SW 1271 (cell line): ENCODE measurements at places on chromosomes 4 and X.

DNA sequence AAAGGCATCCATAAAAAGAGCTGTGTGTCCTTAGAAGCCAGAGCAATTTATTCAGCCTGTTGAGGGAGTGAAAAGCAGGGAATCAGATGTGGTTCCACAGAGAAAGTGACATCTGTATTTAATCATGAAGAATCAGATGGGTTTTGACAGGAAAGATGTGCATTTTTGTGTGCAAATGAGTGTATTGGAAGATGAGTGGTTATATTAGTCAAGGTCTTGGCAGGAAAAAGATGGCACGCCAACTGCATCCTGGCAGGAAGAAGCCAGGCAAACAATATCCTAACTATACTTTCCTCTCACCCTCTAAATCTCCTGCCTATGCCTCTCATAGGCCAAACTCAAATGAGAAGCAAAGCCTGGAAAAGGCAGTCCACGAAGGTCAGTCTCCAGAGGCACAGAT lies 59.1 kb downstream of the SCFD2 start:
- DNase-seq: no peak

DNA sequence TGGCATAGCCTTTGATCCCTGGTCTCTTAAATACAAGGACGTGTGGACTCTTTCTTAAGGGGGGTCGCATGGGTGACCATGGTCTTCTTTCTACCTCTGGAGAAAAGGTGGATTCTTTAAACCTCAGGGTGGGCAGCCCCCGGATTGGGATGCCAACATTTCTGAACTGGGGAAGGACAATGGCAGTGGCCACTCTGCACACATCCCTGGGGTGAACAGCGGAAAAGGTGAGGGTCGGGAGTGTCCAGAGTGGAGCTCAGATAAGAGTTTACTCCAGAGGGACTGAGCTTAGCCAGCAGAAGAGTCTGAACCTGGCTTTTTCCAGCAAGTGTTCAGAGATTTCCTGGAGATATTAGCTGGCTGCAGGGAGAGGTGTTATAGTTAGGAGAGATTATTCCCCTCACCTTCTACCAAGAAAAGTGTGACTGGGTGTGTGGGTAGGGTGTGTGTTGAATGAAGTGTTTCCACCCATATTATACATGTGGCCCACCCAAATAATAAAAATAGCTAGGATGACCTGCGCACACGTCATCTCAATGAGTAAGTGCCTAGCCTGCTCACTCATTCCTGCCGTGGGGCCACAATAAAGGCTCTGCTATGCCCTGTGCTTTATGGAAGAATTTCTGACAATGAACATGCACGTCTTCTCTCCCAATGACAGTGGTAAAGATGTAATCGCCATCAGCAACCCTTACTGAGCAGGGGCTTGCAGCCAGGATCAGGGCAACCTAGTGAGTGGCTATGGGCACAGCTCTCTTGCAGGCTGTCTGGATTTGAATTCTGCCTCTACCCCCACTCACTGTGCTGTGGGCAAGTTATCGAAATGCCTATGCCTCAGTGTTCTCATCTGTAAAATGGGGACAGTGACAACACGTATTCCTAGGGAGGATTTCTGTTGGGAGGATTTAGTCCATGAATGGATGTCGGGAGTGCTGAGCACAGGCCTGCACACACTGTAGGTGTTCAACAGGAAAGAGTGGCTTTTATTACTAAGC lies 76.6 kb downstream of the SLC2A9 start:
- DNase-seq: no peak

- no peak for DNase-seq
Measured at GRCh38 chr4:146333187-146333894, 119.0 kb downstream of the REELD1 start.

- DNase-seq: no peak
Measured at GRCh38 chr4:106493086-106493485, 124.5 kb upstream of the GIMD1 start.

DNA sequence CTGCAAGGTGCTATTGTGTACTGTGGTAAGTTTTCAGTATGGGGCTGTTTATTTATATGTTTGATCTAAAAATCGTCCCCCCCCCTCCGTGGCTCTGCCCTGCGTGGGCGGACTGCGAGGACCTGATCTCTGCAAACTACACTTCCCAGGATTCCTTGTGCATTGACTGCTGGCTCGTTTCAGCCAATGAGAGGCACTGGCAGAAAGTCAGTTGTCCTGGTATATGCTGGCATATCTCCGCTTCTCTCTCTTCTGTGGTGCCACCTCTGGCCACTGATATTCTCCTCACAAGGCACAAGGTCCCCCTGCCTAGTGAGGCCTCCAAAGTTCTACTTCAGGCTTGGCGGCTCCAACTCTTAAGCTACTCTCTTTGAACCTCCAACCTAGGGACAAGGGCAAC lies 168.8 kb upstream of the ZFP42 start:
- no peak for DNase-seq

DNA sequence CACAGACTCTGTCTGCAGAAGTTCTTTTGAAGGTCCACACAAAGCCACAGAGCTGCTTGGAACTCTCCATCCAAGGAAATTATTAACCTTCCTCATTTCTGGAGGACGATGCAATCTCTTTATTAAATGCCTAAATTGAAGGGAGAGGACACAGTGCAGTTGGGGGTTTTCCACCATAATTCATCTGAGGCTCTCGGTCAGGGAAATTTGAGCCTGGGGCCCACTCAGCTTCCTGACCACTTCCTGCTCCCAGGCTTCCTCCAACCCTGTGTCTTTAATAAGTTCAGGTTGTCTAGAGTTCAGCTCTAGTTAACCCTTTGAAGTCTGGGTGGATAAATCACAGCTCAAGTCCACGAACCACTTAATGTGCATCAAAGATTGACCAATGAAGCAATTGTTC lies 58.5 kb downstream of the PRPS1 start:
- no peak for DNase-seq

GRCh38 chrX:13110433-13111324 lies 66.3 kb upstream of the FAM9C start:
- DNase-seq: peak; percentile 52

DNA sequence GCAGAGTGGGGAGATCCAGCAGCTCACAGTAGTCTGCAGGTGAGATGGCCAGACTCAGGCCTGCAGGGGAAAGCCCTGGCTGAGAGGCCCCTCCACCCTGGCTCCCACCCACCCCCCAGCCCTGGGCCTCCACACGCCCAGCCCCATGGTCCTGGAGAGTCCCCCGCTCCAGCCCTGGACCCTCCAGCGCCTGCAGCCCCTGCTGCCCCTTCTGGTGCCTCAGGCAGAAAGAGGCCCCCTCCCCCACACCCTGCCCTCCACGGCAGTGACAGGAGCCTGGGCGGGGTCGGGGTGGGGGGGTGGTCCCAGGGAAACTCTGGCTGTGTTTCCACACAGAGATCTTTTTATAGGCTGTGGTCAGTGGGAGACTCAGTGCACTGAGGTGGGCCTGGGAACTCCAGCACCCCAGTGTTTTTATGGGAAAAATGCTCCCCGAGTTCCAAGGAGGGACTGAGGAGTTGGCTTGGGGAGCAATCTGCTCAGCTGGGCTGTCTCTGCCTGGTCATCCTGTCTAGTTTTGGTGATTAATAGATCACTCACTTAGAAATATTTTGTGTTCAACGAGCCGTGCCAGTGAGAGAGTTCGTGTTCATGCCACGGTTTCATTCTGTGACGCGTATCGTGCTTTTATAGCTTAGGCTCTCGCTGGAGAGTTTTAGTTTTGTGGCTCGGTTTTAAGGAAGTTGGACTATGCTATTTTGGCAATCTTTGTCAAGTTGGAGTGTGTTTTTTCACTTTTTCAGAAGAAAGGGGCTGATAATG lies 53.1 kb upstream of the HGFAC start:
- DNase-seq: no peak

DNA sequence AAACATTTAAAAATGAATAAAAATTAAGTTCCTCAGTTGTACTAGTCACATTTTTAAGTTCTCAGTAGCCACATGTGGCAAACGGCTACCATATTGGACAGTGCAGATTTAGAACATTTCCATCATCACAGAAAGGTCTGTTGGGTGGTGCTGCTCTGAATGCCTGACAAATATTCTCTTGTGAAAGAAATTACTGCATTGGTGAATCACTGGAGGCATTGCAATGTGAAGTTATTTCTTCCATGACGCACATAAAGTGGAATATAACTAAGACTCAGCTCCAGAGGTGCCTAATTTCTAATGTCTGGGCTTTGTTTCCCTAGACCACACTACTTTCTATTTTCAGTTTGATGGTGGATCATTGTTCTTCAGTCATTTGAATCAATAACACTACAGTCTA lies 44.9 kb downstream of the CLNK start:
- no peak for DNase-seq

DNA sequence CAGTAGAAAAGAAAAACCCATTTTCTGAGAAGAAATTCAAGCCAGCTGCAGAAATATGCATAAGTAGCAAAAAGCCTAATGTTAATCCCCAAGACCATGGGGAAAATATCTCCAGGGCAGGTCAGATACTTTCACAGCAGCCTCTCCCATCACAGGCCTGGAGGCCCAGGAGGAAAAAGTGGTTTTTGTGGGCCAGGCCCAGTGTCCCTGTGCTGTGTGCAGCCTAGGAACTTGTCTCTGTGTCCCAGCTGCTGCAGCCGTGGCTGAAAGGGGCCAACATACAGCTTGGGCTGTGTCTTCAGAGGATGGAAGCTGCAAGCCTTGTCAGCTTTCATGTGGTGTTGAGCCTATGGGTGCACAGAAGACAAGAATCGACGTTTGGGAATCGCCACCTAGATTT lies 581.0 kb downstream of the C4orf33 start:
- no peak for DNase-seq

GRCh38 chr4:34790131-34790530 lies 1454.2 kb downstream of the ARAP2 start:
- no peak for DNase-seq

DNA sequence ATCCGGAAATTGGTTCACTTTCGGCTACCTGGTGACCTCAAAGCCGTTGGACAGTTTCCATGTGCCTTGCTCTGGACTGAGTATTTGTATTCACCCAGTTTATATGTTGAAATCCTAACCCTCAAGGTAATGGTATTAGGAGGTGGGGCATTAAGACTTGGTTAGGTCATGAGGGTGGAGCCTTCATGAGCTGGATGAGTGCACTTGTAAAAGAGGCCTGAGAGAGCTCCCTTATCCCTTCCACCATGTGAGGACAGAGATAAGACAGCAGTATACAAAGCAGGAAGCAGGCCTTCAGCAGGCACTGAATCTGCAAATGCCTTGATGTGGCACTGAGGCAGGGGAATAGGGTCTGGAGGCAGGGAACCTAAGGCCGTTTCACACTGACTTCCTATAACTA lies 5.3 kb upstream of the OPHN1 start:
- no peak for DNase-seq

DNA sequence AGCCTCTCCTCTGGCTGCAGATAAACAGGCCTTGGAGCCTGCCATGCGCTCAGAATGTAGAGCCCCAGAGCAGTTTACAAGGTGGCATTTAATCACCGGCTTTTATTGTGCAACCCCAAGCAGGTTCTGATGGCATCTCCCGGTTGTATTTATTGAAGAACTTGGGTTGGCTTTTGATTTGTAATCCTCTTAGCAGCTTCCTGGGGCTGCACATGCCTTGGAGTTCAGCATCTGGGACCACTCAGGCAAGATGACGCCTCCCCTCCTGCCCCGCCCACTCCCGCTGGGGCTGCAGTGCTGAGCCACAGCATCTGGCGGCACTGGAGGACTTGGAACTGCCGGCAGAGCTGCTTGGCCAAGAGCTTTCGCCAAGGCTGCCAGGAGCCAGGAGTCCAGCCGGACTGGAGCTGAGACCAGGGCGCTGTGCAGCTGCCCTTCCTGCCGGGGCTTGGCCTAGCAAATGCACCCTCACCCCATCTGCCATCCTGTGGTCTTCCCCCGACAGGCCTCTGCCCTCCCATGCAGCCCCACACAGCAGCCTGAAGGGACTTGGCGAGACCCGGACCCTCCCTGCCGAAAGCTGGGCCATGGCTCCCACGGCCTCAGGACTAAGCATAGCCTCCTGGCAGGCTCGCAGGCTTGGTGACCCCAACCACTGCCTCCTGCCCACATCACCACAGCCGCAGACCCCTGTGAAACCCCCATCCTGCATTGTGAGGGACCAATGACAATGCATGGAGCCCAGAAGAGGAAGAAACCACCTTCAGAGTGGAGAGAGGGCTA lies 5.4 kb downstream of the HTRA3 start:
- DNase-seq: no peak

DNA sequence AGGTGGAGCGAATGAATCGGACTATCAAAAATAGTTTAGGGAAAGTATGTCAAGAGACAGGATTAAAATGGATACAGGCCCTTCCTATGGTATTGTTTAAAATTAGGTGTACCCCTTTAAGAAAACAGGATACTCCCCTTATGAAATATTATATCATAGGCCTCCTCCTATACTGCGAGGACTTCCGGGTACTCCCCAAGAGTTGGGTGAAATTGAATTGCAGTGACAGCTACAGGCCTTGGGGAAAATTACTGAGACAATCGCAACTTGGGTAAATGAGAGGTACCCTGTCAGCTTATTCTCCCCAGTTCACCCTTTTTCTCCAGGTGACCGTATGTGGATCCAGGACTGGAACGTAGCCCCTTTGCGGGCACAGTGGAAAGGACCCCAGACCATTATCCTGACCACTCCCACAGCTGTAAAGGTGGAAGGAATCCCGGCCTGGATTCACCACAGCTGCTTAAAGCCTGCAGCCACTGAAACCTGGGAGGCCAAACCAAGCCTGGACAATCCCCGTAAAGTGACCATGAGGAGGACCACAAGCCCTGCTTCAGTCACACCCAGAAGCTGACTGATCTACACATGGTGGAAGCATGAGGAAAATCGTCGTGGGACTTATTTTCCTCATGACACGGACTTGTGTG lies 1138.1 kb downstream of the ARAP2 start:
- DNase-seq: no peak

- no peak for DNase-seq
Measured at GRCh38 chr4:109164011-109164410, 138.4 kb downstream of the COL25A1 start.

GRCh38 chrX:117851025-117851424 lies 265.6 kb downstream of the KLHL13 start:
- no peak for DNase-seq

DNA sequence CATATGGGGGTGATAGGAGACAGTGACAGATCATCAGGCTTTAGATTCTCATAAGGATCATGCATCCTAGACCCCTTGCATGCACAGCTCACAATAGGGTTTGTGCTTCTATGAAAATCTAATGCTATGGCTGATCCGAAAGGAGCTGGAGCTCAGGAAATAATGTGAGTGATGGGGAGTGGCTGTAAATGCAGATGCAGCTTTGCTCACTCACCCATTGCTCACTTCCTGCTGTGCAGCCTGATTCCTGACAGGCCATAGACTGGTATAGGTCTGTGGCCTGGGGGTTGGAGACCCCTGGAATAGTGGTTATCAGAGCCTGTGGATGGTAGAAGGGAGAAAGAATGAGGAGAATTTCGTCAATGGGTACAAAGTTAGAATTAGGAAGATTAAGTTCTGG lies 2751.1 kb downstream of the ARAP2 start:
- no peak for DNase-seq
